ENCODE measurements at places on chromosomes 2 and 18. TPM values are rescaled to one million over a fixed set of nuclear protein-coding genes. Genes with fewer than 3 reads are reported as not detected.

COBLL1 gene
- 15.8 TPM for total RNA-seq

TMEM247 gene
- not detected for total RNA-seq

TIGD1 gene
- 4.8 TPM for total RNA-seq

TSPYL6 gene
- total RNA-seq: not detected

MZT2A gene
- 154 TPM for total RNA-seq

SCN9A gene
- 3.9 TPM for total RNA-seq

SERPINB12 gene
- total RNA-seq: not detected

ELOA2 gene
- total RNA-seq: not detected

PSMA8 gene
- total RNA-seq: not detected

SCTR gene
- not detected for total RNA-seq

Data from H4 (cell line).